ENCODE measurements at places on chromosomes 1 and 21.

DNA sequence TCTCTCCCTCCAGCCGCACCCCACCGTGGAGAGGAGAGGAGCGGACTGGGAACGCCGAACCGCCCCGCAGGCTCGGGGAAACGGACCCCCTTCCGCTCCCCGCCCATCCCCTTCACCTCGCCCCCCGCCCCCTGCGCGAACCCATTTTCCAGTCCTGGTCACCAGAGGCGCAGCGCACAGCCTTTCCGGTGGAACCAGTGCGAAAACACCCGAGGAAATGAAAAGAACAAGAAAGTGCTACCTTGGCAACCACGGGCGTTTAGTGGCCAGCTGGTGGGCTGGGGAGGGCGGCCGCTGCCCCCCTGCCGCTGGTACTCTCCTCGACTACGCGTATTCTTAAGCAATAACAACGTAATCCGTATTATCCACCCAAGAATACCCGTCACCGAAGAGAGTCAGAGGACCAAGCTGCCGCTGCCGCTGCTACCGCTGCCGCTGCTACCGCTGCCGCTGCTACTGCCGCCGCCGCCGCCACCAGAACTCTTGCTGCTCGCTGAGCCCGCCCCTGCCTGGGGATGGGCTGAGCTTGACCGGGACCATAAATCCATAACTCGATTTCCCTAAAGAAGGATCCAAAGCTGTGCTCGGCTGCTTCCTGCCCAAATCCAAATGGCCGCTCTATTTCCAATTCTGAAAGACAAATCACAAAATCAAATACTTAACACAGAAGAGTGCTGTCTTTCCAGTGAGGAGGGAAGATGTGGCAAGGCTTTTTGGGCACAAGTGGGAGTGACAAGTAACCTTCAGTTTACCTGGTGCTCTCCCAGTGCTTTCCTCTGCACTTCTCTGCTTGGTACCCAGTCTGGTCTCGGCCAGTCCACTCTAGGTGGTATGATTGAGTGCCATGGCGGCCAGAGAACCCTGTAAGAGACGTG, 125.2 kb upstream of the DPYD start:
- peak; percentile 30 for DNase-seq

DNA sequence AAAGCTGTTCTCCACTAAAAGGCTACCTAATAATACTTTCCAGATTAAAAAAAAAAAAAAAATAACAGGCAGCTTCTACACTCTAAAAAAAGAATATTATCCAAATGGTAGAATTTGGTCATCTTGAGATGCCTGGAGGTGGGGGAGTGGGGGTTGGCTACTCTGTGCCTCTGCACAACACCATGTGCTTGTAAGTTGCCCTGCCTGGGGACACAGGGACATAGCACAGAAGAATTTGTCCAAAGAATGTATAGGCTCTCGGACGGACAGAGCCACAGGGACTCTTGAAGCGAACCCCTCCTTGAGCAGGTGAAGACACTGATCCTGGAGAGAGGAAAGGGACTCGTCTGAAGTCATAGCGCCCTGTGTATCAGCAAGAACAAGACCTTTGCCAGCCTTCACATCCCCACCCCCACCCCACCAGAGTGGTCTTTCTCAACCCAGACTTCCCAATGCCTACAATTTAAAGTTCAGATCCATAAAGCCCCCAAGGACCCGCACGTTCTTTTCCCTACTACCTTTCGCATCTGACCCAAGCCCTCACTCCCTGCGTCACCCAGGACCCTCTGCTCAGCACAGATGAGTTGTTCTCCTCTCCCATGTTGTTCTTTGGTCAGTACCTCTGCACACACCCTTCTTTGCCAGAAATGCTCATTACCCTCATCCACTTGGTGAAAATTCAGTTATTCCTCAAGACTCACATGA, 72.6 kb downstream of the LGR6 start:
- no peak for DNase-seq

DNA sequence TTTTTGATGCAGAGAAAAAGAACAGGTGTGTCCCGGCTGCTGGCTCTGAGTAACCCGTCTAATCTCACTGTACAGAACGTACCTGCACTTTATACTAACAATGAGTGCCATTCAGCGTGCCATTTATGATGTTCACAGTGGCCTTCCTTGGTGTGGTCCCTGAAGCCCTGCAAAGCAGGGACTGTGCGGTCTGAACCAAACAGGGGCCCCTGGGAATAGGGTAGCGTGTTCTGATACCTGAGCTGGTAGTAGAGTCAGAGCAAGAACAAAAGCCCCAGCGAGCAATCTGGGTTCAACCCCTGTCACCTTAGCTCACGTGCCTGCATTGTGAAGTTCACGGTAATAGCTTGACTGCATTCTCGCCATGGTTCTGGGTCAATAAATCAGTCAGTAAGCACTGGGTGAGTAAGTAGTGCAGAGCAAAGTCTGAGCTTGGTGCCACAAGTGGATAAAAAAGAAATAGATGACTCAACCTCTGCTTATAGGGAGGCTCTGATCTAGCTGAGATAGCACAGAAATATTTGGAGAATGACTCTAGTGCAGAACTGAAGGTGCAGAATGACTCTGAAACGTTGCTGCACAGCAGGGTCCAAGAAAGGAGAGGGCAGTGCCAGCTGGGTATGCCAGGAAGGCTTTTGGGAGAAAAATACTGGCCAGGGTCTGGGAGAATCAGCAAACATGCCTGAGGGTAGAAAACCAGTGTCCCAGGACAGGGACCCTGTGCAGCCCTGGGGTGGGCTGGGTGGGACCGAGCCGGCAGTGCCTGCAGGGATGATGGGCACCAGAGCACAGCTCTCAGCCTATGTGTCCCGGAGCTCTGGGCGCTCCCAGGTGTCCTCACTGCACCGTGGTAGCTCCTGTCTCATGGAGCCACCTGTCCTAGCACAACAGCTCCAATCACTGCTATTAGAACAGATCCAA, 125.9 kb downstream of the RHOU start:
- DNase-seq, result peak; percentile 74

GRCh38 chr1:89721351-89721750, 88.4 kb downstream of the LRRC8C start:
- no peak for DNase-seq

GRCh38 chr1:55888685-55889317, 673.6 kb upstream of the USP24 start:
- no peak for DNase-seq

- DNase-seq, result no peak
These were observed 4.0 kb upstream of the ST6GALNAC3 start for GRCh38 chr1:76070538-76070937.

GRCh38 chr1:41698916-41699860, 214.7 kb upstream of the EDN2 start:
- DNase-seq, result no peak

GRCh38 chr1:26391450-26391849, 18.9 kb upstream of the ZNF683 start:
- DNase-seq, result no peak

GRCh38 chr1:100494393-100495084, 43.4 kb upstream of the GPR88 start:
- no peak for DNase-seq

DNA sequence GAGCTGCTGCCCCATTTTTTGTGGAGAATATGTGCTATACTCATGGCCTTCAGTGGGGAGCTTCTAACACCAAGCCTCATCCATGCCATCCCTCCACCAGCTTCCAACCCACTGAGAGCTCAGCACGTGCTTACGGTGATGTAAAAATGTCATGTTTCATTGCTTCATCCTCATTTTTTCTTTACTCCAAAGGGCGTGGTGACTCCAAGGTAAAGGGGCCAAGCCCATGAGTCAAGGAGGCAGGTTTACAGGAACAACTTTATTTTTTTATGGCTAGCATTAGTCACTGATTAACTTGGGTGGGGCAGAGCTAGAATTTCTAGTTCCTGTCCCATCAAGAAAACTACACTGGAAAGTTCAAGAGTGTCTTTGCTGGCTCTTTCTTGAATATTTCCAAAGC, at the start of gene C1orf226:
C1orf226 (plus strand) TSS at position 346 of the 400 bp plus-strand sequence. CDS start 174 bp downstream, outside the sequence.
- DNase-seq, result no peak

GRCh38 chr1:184403961-184404726, 17.3 kb downstream of the C1orf21 start:
- no peak for DNase-seq

DNA sequence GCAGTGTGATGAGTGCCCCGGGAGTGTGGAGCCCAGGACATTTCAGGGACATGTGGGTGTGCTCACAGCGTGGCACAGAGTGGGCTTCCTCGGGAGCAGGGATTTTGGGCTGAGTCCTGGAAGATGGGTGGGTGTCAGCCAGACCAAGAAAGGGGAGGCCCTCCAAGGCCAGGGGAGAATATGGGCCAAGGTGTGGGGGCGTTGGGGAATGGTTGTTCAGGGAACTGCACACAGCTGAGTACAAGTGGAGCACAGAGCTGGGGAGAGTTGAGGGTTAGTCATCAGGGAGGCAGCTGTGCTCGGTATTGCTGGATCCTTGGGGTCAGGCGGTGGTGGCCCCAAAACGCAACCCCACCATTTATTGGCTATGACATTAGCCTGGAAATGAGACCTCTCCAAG, 5.5 kb downstream of the POGK start:
- no peak for DNase-seq

GRCh38 chr1:23167353-23168078, 1.1 kb downstream of the LUZP1 start:
- peak; percentile 67 for DNase-seq

GRCh38 chr1:220189750-220190347, 82.4 kb downstream of the RAB3GAP2 start:
- DNase-seq, result no peak

DNA sequence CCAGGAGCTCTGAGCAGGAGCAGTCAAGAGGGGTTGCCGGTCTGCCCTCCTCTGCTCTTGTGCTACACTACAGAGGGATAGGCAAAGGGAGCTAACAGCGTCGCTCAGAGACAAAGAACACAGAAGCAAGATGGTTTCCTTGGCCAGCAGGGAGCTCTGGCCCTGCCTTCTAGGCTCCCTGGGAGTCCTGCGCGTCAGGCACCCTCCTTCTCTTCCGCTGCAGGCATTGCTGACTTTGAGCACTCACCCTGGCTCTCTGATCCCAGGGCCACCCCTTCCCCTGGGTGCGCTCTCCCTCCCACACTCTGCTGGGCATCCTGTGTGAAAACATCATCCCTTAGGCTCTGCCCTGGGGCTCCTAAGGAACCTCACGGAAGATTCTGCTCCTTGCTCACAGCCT, 489 bp downstream of the TNNI1 start:
- DNase-seq, result no peak

GRCh38 chr1:38805036-38805435, 54.5 kb downstream of the RRAGC start:
- DNase-seq, result no peak

GRCh38 chr1:178844436-178844835, 26.4 kb downstream of the ANGPTL1 start:
- DNase-seq, result no peak

- DNase-seq, result no peak
These were observed 65.8 kb upstream of the IGSF21 start for GRCh38 chr1:18041685-18042355.

- no peak for DNase-seq
These were observed 77.8 kb downstream of the ADGRL2 start for GRCh38 chr1:81878538-81878937.

GRCh38 chr1:183173828-183174227, 12.2 kb upstream of the LAMC2 start:
- no peak for DNase-seq

DNA sequence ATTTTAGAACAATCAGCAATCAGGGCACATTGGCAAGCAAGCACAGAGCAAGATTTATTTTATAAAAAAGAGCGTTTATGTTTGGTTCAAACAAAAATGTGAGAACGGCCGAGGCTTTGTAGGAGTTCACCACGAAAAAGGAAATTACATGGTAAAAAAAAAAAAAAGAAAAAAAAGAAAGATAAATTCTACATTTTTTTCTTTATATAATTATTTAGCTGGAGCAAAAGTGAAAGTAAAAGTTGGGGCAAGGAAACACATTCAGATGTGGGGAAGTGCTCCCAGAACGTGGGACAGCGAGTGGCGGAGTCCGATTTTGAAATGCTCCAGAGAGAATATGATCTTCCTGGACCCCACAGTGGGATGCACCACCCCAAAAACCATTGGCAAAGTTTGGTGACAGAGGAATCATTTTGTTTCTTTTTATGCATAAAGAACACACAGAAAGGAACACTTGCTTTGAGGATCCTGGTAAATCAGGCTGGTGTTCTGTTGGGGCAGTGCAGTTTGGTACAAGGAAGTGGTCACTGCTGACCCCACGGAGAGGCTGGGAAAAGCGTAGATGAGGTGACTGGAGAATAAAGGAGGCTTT, 16.3 kb upstream of the ATP5PO start:
- DNase-seq, result no peak

DNA sequence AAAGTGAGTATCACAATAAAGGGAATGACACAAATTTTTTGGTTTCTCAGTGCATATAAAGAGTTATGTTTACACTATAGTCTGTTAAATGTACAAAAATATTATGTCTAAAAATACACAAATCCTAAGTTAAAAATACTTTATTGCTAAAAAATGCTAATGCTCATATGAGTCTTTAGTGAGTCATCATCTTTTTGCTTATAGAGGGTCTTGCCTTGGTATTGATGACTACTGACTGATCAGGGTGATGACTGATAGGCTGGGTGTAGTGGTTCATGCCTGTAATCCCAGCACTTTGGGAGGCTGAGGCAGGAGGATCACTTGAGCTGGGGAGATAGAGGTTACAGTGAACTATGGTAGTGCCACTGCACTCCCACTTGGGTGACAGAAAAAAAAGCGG, 12.9 kb upstream of the NUF2 start:
- no peak for DNase-seq

DNA sequence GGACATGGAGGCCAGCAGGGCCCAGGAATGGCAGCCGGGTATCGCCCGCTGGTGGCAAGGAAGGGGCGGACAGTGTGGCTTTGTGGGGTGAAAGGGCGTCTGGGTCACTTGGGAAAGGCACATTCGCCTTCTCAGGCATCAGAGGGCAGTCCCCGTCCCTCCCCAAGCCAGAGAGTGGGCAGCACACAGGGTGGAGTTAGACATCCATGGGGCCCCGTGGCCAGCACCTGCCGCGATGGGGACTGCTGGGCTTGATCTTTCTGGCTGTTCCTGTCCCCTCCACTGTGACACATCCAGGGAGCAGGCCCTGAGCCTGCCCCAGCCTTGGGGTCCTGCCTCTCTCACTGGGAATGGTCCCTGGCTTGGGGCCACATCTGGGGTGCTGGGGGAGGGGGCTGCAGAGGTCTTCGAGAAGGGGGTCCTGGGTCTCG, 4.0 kb upstream of the TRPM2 start:
- DNase-seq, result no peak

DNA sequence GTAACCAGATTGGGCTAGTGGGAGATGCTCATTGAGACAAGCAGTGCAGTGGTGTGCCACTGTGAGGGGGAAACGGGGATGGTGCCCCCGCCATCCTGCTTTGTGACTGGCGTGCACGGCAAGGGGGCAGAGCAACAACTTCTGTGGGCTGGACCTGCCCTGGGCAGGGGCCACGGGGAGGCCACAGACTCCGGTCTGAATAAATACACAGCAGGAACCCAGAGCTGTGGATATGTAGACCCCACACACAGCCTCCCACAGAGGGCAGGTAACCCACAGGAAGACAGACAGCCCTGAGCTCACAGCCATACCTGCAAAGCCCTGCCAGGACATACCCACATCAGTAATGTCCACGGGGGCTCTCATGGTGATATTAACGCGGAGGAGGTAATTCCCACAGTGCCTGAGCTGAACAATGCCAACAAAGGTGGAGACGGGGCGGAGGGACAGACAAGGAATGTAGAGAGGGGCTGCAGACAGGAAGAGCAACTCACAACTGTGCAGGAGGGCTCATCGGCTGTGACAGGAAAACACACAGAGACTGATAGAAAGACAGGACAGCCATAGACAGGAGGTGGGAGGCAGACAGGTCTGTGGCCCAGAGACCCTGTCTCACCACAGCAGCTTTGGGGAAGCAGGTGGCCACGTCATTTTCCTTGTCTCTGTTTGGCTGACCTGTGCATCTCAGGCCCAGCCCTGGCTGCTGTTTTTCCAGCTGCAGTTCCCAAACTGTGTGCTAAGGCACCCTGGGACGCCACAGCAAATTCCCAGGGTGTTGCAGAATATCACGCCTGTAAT, 4.9 kb upstream of the WNT3A start:
- DNase-seq, result no peak
